ENCODE measurements at places on chromosomes 2 and 18.

DNA sequence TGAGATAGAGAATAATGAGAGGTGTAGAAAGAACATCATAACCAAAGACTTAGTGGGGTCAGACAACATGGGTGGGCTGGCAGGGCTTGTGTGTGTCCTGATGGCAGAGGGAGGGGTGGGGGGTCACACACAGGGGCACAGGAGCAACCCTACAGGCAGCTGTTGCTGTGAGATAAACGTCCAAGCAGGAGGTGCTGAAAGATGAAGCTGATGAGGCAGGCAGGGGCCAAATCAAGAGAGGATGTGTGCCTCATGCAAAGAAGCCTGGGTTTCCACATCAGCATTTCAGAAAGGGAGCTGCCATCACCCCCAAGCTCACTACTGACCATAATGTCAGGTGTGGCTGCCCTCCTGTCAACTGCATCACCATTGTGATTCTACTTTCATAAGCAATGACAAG, 16.0 kb upstream of the SKA1 start:
- no peak for DNase-seq

GRCh38 chr2:69988086-69988635, 26.7 kb upstream of the ASPRV1 start:
- no peak for DNase-seq

DNA sequence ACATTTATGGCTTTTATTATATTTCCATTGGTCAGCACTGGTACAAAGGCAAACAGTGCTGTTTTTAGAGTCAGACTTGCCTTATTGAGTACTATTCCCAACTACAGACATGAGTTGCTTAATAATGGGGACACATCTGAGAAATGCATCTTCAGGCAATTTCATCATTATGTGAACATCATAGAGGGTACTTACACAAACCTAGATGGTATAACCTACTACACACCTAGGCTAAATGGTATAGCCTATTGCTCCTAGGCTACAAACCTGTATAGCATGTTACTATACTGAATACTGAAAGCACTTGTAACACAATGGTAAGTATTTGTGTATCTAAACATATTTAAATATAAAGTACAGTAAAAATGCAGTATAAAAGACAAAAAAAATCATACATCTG, 36.4 kb downstream of the OLA1 start:
- no peak for DNase-seq

DNA sequence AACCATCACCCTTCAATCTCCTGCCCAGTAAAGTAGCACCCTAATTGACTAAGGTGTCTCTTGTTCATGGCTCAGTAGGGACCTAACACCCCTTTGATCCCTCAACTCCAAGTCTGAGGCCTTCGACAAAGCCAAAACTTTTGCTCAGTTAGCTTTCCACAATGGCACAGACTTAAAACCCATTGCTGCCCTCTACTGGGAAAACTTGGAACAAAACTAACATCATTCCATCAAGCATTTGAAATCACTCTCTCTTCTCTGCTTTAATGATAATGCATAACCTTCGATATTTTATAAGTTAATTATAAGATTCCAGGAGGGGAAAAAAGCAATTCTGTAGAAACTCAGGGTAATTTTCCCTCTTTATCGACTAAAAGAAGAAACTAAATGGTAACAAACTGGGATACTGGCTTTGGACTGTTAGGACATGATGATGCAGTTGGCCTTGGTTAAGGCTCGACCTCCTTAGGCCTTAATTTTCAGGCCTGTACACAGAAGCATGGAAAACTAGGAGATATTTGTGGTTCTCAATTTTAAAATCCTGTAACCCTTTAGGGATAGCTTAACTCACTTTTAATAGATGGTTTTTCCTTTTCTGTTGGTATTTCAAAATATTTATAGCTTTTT, 127.8 kb downstream of the STK39 start:
- peak; percentile 52 for DNase-seq

DNA sequence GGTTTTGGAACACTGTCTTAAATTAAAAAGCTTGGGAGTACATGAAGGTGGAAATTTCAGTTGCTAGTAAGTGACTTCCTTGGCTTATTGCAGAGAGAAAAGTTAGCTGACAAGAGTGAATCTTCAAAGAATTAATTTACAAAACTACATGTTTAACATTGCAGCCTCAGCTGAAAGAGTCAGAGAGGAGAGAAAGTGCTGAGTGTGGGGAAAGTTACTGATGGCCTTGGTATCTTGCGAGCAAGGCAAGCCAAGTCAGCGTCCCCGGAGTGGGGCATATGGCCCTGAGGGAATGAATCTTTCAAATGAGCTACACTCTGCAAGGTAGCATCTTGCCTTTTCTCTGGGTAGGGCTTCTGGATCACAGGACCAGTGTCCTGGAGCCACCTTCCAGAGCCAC, 131.3 kb downstream of the LPIN1 start:
- no peak for DNase-seq

- DNase-seq = peak; percentile 32
Measured at GRCh38 chr2:37324786-37325624, at the start of gene PRKD3. Gene PRKD3, minus strand, starts transcription at chr2:37324833. Its CDS starts 8,309 bp downstream, at chr2:37316524.

DNA sequence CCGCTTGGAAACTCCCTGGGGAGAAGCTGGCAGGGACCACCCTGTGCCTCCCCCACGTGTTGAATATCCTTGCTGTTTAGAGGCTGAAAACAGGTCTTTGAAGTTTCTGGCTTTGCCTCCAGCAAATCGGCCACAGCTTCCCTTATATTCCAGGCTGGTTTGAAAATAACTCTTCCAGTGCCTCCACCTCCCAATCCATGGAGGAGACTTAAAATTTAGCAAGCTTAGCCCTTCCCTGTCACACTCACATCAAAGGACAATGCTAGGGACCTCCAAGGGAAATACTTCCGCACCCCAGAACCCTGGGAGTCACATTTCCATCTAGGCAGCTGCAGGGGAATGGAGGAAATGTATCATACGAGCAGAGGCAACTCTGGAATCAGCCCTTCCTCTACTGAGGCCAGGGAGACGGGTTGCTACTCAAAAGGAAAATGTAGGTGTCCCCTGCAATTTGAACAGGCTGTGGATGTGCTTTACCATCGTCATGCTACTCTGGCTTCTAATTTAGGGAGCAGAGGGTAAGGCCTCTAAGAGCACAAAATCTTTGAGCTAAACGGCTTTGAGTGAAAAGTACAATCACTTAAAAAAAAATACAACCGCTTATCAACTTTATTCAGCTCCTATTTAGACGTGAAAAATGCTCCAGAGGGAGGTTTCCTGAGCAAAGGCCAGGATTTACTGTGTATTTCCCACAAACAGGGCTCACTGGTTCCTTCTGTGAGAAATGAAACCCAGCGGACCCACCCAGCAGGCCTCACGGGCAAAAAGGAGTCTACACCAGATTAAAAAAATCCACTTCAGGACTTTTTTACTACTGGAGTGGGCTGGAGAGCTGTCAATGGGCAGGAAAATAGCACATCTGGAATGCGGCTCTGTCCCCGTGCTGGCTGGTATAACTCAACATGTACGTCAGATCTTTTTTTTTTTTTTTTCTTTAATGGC, 49.4 kb upstream of the PKDCC start:
- DNase-seq = no peak

DNA sequence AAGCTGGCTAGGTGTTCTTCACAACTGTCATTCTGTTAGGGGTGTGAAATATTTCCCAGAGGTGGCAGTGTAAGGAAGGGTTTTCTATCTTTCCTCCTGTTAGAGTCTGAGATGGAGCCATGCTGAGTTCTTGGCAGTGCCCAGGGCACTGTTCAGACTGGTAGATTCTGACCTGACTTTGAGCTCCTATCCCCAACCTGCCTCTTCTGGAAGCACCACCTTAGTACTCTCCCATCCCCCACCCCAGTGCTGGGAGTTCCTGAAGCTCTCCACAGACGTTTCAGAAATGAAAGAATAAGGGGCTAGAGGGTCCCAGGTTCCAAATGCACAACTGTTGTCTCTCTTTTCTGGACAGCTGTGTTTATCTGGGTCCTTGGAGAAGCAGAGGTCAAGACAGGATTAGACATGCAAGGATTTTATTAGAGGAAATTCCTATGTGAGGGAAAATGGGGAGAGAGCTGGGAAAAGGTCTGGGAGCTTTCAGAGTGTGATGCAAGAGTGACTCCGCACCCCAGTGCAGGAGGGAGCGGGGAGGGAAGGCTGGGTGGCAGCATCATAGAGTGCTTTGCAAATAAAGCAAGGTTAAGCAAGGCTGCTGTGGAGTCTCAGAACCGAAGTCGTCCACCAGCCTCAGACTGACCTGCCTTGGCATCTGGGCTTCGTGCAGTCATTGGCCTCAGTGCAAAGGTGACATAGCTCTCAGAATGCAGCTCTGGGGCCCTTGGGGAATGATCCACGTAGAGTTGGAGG, 75.5 kb downstream of the SLC4A3 start:
- DNase-seq = no peak

DNA sequence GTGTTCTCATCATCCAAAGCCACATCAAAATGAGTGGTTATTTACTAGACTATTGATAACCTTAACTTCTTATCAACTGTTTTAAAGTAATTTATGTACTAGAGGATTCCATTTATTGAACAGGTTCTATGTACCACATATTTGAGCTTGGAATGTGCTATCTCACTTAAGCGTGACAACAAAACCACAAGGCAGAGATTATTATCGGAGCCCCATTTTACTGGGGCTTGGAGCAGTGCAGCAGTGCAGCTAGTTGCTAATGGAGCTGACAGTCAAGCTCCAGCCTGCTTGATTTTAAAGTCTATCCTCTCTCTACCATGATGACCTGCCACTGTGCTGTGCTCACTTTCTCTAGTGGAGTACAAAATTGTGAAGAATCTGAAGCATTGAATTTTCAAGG, 24.6 kb downstream of the GCG start:
- DNase-seq = peak; percentile 19

DNA sequence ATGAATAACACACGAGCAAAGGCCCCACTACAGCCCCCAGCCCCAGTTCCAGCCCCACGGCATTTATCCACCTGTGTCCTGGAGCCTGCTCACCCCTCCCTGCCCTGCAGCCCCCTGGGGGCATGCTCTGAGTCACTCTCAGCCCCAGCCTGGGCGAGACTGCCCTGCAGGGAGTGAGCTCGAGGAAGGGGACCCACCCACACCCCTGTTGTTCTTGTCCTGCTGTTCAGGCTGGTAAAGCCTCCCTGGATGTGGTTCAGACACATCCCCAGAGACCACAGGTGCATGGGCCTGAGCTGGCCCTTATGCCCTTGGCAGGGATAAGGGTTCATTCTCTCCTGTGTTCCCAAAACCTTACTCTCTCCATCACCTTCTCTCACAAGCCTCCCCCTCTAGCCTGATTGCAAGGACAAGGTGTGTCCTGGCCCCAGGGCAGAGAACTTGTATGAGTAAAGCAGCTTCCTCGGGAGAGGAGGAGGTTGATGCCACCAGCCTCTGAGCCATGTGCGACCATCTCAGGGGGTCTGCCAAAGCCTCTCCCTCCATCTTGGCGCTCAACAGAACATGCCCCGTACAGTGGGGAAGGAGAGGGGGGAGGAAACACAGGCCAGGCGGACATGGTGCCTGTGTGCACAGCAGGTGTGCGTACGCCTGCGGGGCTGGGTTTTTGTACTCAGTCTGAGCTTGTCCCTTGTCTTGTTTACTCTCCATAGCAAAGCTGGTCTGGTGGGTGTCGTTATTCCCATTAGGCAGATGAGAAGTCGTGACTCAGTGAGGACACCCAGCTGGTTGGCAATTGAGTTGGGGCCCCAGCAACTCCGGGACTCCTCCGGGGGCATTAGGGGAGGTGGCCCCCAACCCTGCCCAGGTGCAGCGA, 64.4 kb downstream of the CIB4 start:
- no peak for DNase-seq

DNA sequence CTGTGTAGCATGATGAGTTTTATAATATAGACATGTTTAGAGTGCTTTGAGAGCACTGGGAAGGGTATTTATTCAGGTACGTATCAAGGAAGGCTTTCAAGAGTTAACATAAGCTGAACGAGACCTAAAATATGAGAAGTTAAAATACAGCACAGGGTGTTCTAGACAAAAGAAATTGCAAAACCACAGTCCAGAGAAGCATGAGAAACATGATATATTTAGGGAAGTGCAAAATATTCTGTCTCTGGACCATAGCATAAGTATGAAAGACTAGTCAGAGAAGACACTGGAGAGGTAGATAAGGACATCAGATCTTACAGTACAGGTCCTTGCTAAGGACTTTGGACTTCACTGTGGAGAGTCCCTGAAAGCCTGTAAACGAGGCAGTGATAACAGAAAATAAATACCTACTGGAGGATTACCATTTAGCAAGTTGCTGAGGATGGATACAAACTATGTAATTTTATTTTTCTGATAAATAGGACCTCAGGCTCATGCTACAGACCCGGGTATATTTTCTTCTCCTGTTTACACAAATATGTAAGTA, 43.7 kb downstream of the FSIP2 start:
- no peak for DNase-seq

DNA sequence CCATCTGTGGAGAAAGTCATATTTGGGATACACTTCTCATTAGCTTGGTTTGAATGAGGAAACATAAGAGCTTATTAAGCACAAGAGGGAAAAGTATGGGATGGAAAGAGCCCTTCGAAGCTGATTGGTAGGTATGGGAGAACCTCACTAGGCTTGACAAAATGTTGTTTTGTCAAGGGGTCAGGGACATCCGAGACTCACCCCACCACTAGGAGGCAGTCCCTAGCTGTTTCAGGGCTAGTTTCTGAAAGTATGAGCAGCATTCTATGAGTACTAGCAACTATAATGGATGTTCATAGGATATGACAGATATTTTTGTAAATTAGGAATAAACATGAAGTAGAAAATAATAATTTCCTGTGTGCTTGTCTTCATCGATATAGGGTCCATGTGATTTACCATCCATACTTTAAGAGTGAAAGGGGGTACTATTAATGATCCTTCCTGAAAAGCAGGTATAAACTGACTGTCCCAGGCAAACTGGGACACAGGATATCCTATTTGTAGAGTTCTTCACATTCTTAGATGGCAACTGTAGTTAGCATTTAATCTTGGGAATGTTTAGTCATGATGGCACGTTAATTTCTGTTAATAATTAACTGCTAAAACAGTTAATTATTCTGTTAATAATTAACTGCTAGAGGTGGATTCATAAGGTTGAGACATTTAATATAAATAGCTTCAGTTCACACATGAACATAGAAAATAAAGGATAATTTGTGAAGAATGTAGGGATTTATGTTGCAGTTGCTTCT, 28.4 kb downstream of the OTX1 start:
- DNase-seq = no peak

GRCh38 chr2:224405412-224405811, 3.5 kb upstream of the FAM124B start:
- no peak for DNase-seq

DNA sequence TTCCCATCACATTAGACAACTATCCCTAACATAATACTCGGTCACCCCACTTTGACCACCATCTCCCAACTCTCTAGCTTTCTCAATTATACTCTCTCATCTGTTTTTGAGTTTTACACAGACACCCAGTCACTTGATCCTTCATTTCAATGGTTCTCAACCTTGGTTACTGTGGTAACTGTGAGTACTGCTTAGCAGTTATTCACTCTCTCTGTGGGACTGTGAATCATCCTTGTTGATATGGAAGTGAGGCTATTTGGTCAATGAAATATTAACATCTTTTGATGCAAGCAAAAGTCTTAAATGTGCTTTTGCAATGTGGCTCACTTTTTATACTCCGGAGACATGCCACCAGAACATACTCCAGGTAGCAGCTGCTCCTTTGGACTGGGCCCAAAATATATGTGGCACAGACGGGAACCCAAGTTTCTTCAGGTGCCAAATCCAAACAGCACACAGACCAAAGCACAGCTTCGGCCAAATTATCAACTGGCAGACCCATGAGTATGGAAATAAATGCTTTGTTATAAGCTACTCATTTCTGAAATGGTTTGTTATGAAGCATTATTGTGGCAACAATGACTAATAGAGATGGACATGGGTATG, 75.0 kb upstream of the SLC25A52 start:
- no peak for DNase-seq
